ENCODE measurements at places on chromosomes 6 and 20. TPM values are rescaled to one million over a fixed set of nuclear protein-coding genes. Genes with fewer than 3 reads are reported as not detected.

DNA sequence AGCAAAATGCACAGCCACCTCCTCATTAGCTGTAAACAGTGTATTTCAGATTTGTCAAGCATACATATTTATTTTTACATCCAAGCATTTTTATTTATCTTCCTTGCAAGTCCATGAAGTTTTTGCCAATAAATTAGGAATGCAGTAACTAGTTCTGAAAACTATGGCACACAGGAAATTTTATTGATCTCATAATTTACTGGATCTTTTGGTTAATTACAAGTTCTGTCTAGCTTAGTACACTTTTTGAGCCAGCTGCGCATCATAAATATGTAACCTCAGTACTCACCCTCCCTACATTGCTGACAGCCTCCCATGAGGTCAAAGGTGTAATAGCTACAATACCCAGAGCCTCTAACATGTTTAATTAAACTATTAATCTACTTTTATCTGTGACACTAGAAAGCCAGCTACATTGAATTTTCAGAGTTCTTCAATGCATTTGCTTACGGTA lies 898.2 kb downstream of the KIF16B start:
- no peak for DNase-seq
- no peaks in the 10 kb centered on the region for H3K36me3 ChIP-seq
- H3K27ac ChIP-seq: no peak overlapping the region
- H3K4me1 ChIP-seq: no peaks in the 10 kb centered on the region

DNA sequence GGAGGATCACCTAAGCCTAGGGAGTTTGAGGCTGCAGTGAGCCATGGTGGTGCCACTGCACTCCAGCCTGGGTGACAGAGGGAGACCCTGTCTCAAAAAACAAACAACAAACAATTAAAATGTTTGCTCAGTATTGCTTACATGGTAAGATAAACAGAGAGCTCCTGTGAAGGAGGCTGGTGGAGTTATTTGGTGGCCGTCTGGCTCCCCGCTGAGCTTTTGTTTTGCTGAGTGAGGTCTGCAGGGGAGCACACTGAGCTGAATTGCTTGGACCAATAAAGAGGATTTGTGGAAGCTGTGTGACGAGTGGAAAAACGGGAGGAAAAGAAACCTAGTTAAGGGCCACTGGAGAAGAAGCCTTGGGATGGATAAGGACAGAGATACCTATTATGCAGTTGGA lies 41.1 kb upstream of the BMP6 start:
- H3K4me3 ChIP-seq: no peak overlapping the region
- peaks cover 19% of the 10 kb centered on the region for H3K4me1 ChIP-seq
- H3K36me3 ChIP-seq: no peaks in the 10 kb centered on the region
- no peak for DNase-seq
- no peak overlapping the region for H3K27ac ChIP-seq
- H3K27me3 ChIP-seq: peaks cover 11% of the 10 kb centered on the region

DNA sequence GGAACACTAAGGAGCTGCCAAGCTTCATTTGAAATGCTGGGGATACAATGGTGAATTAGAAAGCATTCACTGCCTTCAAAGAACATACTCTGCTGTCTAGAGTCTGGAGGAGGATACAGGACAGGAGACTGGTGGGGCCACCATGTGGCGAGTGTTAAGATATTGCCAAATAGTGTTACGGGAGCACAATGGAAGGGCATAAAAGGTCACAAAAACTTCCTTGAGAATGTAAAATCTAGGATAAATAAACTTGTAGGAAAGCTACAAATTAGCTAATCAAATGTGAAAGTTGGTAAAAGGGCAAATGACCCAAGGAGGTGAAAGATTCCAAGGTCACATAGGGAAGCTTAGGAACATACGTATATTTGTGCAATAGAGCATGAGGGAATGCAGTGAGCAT lies 271.7 kb downstream of the RFPL4B start:
- no peaks in the 10 kb centered on the region for H3K27me3 ChIP-seq
- DNase-seq: no peak
- H3K27ac ChIP-seq: no peak overlapping the region
- H3K36me3 ChIP-seq: peaks cover 6% of the 10 kb centered on the region

- DNase-seq: no peak
- no peaks in the 10 kb centered on the region for H3K4me1 ChIP-seq
- no peaks in the 10 kb centered on the region for H3K36me3 ChIP-seq
- H3K27me3 ChIP-seq: no peaks in the 10 kb centered on the region
- no peak overlapping the region for H3K4me3 ChIP-seq
- no peak overlapping the region for H3K27ac ChIP-seq
Measured at GRCh38 chr6:2658788-2659187, 91.9 kb downstream of the MYLK4 start.

- no peak overlapping the region for H3K4me3 ChIP-seq
- no peaks in the 10 kb centered on the region for H3K36me3 ChIP-seq
- H3K27me3 ChIP-seq: no peaks in the 10 kb centered on the region
Measured at GRCh38 chr6:79127660-79128059, 49.6 kb upstream of the PHIP start.

DNA sequence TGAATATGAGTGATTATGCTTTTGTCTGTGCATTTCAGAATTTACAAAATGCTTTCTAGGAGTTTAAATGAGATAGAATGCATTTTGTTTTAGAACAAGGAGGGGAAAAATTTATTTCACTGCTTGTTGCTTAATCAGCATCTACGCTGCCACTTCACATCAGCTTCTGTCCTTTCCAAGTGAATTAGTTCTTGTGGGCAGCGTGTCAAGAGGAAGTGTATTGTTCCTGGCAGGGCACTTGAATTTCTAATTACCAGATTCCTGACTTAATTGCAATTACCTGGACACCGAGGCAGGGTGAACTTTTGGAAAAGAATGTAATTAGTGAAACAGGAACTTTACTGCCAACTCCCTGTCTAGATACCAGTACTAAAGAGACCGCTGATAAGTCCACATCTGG lies 263.5 kb downstream of the TMEM242 start:
- no peak for DNase-seq
- H3K4me3 ChIP-seq: no peak overlapping the region
- no peaks in the 10 kb centered on the region for H3K27me3 ChIP-seq
- peaks cover 43% of the 10 kb centered on the region for H3K4me1 ChIP-seq
- peak overlapping the region; percentile 1 for H3K27ac ChIP-seq
- peaks cover 12% of the 10 kb centered on the region for H3K36me3 ChIP-seq

Gene OTOR
- total RNA-seq: not detected

DNA sequence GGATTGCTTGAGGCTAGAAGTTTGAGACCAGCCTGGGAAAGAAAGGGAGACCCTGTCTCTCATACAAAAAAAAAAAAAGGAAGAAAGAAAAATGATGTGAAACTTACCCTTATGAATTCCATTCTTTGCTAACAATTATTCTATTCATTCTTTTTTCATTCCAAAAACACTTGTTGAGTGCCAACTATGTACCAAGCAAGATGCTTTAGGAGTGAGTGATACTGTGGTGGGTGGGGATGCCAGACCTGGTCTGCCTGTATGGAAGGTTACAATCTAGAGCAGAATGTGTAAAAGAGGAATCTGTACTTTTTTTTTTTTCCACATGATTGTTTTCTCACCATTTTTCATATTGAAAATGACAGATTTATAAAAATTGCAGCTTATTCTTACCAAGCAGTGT lies 73.8 kb upstream of the TULP1 start:
- DNase-seq: no peak
- no peaks in the 10 kb centered on the region for H3K36me3 ChIP-seq
- H3K4me1 ChIP-seq: no peaks in the 10 kb centered on the region
- no peaks in the 10 kb centered on the region for H3K27me3 ChIP-seq
- H3K4me3 ChIP-seq: no peak overlapping the region

DNA sequence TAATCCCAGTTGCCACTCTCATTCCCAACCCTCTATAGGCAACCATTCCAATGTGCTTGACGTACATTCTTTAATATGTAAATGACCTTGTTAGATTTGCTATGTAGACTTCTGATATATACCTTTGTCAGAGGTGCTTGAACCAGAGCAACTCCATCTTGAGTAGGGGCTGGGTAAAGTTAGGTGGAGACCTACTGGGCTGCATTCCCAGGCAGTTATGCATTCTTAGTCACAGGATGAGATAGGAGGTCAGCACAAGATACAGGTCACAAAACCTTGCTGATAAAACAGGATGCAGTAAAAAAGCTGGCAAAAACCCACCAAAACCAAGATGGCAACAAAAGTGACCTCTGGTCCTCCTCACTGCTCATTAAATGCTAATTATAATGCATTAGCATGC lies 8.3 kb upstream of the HM13 start:
- no peaks in the 10 kb centered on the region for H3K36me3 ChIP-seq
- H3K4me3 ChIP-seq: no peak overlapping the region
- H3K27me3 ChIP-seq: peaks cover 42% of the 10 kb centered on the region
- no peak for DNase-seq

Gene SLC25A27
- 8.4 TPM for total RNA-seq

Gene TBX18
- 0.47 TPM for total RNA-seq

Gene RAET1G
- total RNA-seq: not detected

Gene OSTM1
- 19.9 TPM for total RNA-seq

DNA sequence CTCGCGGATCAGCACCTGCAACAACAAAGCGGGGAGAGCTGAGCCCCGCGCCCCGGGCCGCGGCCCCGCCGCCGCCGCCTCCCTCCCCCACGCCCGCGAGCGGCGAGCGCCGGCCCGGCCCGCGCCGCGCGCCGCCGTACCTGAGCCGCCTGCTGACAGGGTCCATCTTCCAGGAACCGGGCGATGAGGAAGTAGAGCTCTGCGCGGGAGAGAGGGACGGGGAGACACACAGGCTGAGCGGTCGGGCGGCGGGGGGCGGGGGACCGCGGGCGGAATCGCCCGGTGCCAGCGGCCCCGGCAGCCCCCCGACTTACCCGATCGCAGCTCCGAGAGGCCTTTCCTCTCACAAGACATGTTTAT lies 359 bp downstream of the PHIP start:
- peak overlapping the region; percentile 99 for H3K27ac ChIP-seq
- no peak for DNase-seq
- H3K4me3 ChIP-seq: peak overlapping the region; percentile 98
- H3K36me3 ChIP-seq: peaks cover 2% of the 10 kb centered on the region
